IMR-90 (cell line): ENCODE measurements at places on chromosomes 2 and 18. TPM values are rescaled to one million over a fixed set of nuclear protein-coding genes. Genes with fewer than 3 reads are reported as not detected.

The CD302 gene
- total RNA-seq, result 3.8 and 6.1 TPM in 2 replicates

GRCh38 chr2:14867853-14868252, 235.3 kb downstream of the LRATD1 start:
- no peak for DNase-seq

The DYSF gene
- under 0.01 and 0.18 TPM in 2 replicates for total RNA-seq

- no peak for DNase-seq
Observed at GRCh38 chr18:51169731-51170130, 27.8 kb downstream of the MEX3C start.

The R3HDM1 gene
- total RNA-seq, result 5.9 and 7.8 TPM in 2 replicates

GRCh38 chr18:53946594-53946993, 277.9 kb downstream of the MBD2 start:
- no peak for DNase-seq

GRCh38 chr2:36704475-36705150, 8.1 kb downstream of the VIT start:
- no peak for DNase-seq
